Urinary bladder (tissue), 4 donors: ENCODE measurements at places on chromosomes 11 and 22. TPM values are rescaled to one million over a fixed set of nuclear protein-coding genes. Genes with fewer than 3 reads are reported as not detected.

KCNJ4 gene
- polyA plus RNA-seq = not detected

ZNF280A gene
- not detected for polyA plus RNA-seq

SAA4 gene
- polyA plus RNA-seq = 0.54 TPM

DNA sequence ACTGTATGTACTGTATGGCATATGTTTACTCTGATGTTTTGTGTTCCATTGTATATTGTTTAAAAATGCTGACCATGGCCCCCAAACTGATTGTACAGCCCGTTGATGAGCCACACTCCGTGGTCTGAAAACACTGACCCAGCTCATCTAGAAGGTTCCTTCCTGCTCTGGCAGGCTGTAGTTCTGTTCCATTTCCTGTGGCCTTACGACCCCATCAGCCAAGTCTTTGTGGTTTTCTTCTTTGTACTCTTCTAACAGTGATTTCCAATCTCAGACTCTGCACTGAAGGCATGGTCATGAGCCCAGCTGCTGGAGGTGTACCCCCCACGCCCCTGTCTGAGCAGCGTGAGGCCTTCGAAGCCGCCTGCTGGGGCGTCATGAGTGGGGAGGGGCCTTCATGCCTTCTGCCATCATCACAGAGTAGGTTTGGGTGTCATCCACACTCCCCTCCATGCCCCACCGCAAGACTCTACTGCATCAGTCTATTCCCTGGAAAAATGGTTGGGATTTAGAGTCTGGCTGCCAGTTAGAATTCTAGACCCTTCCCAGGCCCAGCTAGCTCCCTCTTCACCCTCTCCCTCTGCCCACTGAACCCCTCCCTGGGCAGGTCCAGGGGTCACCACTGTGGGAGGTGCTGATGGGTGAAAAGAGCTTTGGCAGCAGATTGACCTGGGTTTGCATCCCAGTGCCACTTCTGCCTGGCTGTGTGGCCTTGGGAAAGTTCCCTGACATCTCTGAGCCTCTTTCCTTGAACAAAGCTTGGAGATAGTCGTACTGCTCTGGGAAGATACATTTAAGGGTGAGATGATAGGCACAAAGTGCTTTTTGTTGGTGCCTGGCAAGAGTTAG, 11.3 kb upstream of the C11orf96 start:
- DNase-seq = no peak

GRCh38 chr22:36860821-36861659, at the start of gene NCF4:
NCF4 (plus strand) TSS chr22:36861006; CDS start chr22:36861172, 166 bp downstream.
- DNase-seq = no peak

DNA sequence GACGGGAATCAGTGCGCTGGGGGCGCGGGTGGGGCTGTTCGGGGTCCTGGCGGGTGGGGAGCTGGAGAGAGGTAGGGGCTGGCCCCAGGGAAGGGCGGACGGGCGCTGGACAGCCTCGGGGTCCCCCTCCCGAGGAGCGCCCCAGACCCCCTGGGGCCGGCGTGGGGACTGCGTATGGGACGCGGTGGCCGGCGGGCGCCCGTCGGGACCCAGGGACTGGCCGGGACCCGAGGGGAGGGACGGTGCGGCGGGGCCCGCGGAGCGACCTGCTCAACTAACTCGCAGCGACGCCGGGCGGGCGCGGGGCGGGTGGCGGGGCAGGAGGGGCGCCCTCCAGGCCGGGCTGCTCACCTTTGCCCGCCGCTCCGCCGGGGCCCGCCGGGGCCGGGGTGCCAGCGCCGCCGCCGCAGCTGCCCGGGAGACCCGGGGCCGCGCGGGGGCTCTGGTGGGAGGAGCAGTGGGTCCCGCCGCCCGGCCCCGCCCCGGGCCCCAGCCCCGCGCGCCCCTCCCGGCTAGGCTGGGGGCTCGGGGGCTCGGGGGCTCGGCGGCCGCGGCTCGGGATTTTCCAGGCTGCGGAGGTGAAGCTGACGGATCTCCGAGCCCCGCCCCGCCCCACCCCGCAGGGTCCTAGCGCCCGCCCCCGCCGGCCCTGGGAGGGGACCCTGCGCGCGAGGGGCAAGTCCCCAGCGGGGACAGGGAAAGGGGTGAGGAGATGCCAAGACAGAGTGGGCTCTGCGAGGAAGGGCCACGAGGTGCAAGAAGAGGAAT, 12.3 kb downstream of the STARD10 start:
- DNase-seq = no peak

- DNase-seq = no peak
Measured at GRCh38 chr11:6557761-6558674, 45.4 kb downstream of the RRP8 start.

DNA sequence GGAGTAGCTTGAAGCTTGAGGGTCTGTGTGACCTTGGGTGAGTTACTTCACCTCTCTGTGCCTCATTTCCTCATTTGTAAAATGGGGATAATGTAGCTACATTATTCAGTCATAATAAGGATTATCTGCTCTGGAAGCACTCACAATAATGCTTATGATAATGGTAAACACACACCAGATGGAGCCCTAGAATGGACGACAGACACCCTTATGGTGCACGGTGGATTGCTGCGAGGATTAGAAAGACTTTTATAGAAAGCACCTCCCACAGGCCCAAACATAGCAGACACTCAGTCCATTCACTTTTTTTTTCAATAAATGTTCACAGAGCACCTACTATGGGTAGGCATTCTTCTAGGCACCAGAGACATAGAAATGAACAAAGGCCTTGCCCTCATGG, 53.8 kb downstream of the LARGE1 start:
- DNase-seq = no peak

DNA sequence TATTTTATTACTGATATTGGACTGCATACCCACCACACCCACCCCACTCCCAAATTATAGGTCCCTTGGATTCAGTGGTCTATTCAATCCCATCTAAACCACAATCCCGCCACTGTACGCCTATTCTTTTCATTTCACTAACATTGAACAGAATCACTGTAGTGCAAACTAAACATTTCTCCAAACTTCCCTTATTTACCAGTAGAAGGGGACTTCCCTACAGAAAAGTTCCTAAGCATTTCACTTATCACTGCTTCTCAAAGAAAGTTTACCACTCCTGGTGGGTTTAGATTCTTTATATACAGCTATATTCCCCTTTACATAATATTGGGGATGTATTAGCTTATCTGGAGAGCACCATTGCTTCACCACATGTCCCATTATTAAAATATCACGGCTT, 29.3 kb downstream of the OR8B12 start:
- DNase-seq = no peak

DNA sequence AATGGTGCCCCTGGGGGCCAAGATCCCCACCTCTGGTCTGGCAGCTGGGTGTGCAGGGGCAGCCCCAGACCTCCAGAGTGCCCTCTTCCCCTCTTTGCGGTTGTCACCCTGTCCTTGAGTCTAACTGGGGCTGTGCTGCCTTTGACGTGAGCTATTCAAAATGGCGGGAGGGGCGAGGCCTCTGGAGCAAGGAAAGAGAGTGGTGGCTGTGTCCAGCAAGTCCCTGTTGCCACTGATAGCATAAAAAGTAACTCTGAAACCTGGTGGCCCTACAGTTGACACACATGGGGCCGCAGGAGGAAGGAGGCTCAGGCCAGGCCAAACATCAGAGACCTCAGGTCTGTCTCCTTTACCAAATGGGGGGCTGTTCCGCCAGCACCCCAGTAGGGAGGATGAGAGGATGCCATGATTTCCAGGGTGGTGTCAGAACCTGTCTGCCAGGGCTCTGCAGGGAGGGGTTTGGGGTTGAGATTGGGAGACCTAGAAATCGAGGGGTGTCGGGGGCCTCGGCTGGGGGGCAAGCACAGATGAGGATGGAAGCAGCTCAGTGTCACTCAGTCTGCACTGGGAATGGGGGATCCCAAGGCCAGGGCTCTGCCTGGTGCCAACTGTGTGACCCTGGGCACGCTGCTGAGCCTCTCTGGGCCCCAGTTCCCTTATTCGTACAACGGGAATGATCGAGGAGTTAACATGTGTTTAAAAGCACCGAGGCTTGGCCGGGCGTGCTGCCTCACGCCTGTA, 49.2 kb upstream of the KCNQ1OT1 start:
- no peak for DNase-seq

GRCh38 chr11:92638678-92639077, 330.8 kb upstream of the MTNR1B start:
- no peak for DNase-seq

GRCh38 chr11:12642040-12642439, 32.2 kb upstream of the TEAD1 start:
- no peak for DNase-seq

DNA sequence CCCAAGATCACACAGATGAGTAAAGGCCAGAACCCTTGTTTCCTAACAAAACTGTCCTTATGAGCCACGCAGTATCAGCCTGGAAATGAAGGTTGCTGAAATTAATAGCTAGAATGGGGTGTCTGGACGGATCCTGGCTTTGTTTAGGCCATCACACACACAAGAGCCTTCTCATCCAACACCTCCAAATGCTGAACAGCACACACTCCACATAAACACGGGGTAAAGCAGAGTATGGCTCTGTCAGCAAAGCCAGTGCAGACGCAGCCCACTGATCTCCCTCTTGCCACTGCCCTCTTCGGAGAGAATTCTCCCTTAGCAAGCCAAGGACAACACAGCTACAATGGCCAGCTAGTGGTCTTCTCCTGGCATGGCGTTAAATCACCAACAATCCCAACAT, 392.6 kb upstream of the SYN3 start:
- no peak for DNase-seq
